Vagina (tissue), 2 donors: ENCODE measurements at places on chromosomes 13 and 19.

- no peak for DNase-seq
These were observed 68.4 kb downstream of the DIAPH3 start for GRCh38 chr13:60095300-60095699.

- no peak for DNase-seq
These were observed 2.4 kb downstream of the RNF6 start for GRCh38 chr13:26219726-26220125.

- DNase-seq: peak; percentile 4
These were observed 161.5 kb downstream of the DLEU7 start for GRCh38 chr13:50682002-50682401.

DNA sequence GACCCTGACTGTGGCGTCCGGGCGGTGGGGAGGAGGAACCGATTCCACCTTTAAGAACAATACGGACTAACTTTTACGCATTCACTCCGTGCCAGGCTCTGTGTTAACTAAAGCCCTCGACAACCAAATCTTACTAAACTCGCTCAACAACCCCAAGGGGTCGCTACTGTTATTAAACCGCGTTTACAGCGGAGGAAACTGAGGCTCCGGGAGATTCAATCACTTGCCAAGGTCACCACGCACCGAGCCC lies 1.2 kb downstream of the SAMD1 start:
- no peak for DNase-seq

DNA sequence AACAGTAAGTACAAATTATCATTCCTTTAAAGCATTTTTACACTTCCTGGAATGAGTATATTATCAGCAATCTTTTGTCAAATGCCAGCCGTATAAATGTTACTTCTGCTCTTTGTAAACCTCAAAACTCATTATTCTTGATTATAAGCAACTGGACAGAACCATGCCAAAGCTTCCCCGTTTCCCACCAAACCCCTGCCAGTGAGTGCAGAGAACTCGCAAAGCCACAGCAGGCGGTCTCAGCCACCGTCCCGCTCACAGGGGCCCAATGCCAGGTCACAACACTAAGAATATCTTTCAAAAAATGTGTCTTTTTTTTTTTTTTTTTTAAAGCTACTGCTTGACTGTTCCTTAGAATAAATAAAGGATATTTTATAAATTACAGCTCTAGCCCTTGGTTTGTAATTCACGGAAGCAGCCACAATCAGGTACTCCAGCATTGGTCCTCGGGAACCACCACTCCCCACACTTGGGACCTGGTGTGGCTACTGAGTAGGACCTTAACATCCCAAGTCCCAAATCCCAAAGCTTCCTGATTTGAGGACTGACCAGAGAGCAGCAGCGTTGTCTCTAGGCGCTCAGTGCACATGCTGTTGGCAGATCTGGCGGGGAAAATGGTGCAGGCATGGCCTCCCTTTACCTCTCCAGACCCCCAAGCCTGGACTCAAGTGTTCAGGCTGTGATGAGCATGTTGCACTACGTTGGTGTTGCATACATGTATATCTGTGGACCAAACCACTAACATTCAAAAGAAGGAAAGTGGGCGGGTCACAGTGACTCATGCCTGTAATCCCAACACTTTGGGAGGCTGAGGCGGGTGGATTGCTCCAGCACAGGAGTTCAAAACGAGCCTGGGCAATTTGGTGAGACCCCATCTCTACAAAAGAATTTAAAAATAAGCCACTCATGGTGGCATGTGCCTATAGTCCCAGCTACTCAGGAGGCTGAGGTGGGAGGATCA lies 19.0 kb downstream of the KCTD15 start:
- no peak for DNase-seq

DNA sequence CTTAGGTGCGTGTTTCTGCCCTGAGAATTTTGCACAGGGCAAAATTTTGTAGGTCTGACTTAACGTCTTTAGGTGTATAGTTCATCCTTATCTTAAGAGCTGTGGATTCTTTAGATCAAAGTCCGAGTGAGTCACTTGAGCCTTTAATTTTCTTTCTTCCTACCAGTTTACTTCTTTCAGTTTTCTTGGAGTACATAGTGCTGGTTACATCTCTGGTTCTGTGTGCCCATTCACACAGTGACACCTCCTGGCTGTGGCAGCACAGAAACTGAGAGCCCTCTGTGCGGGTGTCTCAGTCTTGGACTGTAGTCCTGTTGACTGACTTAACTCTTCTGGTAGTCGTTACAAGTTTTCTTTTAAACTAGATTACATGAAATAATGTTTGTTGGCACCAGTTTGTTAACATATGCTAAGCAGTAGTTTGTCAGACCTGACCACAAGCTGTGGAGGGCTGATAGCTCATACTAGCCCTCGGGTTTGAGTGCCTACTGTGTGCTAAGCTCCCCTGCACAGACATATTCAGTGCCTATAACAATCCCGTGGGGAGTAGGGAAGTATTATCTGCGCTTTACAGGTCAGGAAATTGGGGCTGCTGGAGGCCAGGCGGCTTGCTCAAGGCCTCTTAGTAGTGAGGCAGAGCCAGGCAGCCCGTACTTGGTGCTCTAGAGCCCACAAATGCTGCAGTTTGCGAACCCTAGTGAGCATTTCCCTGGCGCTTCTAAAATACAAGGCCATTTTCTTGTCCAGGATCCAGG lies 1.6 kb downstream of the GATAD2A start:
- DNase-seq: no peak

DNA sequence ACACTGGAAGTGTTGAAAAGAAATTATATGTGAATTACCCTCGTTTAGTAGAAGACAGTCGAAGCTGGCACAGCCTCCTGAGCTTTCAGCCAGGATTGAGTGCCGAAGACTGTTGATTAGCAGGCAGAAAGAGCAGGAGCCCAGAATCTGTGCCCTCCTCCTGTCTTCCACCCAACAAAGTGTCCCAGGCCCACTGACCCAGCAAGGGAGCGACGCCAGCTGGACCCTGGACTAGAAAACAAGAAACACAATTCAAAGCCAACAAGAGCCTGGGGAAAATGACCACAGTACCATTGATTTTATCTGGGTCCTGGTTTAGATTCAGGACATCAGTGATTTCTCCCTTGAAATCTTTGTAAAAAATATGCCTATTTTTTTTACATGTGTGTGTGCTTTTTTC lies 120.7 kb downstream of the RXFP2 start:
- DNase-seq: no peak

DNA sequence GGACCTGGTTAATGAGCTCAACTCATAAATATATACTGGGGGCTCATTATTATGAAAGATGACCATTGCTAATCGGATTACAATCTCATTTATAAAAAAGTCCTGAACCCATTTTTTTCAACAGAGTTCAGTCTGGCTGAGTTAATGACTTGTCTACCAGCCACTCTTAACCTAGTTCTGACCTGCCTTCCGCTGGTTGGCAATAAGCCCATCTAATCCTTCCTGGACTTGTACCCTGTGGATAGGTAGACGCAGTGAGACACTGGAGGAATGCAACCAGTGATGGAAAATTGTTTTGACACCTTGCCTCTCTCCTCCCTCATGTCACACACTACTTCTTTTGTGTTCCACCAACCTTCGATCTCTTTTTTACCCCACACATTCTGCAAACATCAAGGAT lies 279.9 kb downstream of the FOXO1 start:
- DNase-seq: peak; percentile 10

GRCh38 chr13:80336776-80337287 lies 4.1 kb downstream of the SPRY2 start:
- DNase-seq: no peak

GRCh38 chr19:289651-290371 lies 1.4 kb downstream of the PLPP2 start:
- no peak for DNase-seq

DNA sequence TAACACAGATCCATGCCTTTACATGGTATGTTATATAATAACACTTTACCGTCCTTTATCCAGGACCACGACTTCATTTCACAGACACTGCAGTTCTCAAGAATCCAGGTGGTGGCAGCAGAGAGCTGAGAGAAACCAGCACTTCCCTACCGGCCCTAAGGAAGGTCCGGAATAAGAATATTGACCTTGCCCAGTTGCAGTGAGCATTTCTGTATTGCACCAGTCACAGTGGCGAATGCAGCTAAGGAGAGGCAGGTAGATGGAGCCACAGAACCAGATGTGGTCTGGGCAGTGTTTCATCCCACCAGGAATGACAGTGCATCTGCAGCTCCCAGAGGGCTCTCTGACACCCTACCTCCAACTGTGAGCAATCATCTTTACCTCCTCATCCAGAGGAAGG lies 44.6 kb downstream of the ZNF787 start:
- DNase-seq: no peak

DNA sequence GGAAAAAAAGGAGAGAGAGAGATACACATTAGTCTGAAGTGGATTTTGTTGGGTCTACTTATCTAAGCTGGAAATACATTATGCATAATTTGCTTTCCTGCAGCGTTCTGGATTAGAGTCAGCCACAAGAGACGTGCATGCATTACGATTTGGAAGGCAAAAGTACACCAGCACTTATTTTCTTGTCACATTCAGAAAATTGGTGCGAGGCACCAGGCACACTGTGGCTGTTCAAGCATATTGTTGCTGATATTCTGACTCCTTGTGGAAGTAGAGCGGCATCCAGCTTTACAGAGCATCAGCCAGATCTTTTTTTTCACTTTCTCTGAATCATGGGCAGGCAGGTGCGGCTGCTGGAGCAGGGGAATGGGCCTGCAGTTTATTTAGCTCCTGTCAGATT lies 905.6 kb upstream of the SPRY2 start:
- no peak for DNase-seq

DNA sequence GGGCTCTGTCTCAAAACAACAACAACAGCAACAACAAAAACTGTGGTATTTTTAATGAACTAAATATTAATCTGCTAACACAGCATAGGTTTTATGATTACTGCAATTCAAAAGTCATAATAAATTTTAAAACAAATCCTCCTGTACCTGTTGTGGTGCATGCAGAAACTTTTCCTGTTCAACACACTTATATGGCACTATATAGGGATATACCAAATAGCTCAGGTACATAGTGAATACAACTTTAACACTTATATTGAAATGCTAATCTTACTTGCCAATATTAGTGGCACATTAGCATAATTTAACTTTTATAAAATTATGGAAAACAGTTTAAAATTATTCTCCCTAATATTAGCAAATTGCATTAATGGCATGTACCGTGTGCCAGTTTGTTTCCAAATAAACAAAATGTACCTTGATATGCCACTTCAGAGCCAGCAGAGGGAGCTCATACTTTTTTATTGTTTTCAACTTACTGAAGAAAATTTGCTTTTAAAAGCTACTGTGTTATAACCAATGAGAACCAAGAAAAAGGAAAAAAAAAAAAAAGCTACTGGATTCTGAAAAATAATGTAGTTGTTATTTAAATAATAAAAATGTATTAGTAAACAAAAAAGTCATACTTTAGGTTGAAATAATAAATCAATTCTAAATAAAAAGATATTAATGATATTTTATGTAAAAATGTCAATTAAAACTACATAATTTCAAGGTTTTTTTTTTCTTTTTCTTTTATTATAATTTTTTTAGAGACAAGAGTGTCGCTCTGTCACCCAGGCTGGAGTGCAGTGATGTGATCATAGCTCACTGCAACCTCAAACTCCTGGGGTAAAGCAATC lies 18.0 kb upstream of the RBM26 start:
- DNase-seq: no peak

GRCh38 chr19:11434703-11435056 lies 241 bp downstream of the ODAD3 start:
- DNase-seq: no peak

- DNase-seq: no peak
These were observed 139.6 kb downstream of the CACNA1A start for GRCh38 chr19:13366529-13367143.

GRCh38 chr13:74794582-74794981 lies 660.4 kb upstream of the KLF12 start:
- no peak for DNase-seq

DNA sequence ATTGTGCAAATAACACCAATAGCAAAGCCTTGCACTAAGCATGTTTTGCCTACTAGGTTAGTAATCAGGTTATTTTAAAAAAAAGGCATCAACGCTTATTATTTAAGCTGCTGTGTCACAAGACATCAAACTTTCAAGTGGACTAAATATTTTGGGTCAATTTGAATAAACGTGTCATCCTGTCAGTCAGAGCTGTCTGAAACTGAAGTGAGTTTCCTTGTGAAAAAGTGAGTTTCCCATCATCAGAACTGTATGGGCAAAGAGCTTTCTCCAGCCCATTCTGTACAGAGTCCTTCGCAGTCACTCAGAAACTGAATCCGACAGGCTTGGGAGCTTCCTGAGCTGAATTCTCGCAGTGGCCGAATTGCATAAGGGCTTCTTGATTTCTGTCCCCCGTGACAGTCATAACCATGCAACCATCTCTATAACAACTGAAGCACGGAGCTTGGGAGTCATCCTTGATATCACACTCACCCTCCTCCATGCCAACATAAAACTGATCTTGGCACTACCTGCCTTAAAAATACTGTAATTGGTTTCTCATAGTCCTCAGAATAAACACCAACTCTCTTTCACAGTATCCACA lies 139.8 kb downstream of the MIPEP start:
- no peak for DNase-seq

GRCh38 chr13:113902481-113902880 lies 38.6 kb upstream of the GAS6 start:
- DNase-seq: no peak

- no peak for DNase-seq
These were observed 12.8 kb upstream of the MKNK2 start for GRCh38 chr19:2063824-2064223.

DNA sequence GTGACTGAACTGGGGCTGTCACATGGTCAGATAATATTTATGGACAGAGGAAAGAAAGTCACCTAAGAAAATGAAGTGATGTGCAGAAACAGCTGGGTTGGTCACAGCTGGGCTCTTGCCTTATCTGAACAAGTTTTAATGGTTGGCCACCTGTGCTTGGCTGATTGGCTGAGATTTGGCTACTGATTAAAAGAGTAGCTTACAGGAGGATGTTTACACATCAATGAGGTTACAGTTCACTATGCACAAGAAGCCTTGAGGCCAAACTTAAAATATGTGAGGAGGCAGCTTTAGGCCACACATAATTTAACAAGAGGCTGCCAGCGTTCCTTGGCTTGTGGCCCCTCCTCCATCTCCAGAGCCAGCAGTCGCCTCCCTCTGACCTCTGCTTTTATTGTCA lies 99.2 kb upstream of the C1QTNF9B start:
- DNase-seq: peak; percentile 44

DNA sequence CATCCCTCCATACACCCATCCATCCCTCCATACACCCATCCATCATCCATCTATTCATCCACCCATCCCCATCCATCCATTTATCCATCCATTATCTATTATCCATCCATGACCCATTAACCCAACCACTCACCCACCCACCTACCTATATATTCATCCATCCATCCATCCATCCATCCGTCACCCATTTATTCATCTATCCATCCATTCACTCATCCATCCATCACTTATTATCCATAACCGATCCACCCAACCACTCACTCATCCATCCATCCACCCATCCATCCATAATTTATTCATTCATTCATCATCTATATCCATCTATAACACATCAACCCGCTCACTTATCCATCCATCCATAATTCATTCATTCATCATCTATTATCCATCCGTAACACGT lies 28.7 kb upstream of the PTPRS start:
- DNase-seq: no peak

DNA sequence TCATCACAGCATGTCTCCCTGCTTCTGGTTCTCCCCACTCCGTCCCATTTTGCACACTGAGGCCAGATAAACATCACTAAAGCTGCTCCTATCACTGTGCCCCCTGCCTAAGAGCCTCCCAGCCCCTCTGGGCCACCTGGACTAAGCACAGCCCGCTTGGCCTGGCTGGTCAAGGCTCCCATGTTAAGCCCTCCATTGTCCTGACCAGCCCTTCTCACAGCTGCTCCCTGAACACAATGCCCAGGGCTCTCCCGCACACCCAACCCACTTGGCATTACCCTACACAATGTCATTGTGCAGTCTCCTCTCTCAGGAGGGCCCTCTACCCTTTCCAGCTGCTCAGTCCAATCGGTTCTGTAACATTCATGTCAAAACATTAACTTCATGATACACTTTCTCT lies 133.4 kb downstream of the NUFIP1 start:
- DNase-seq: no peak
